ENCODE measurements at places on chromosomes 16 and 17. TPM values are rescaled to one million over a fixed set of nuclear protein-coding genes. Genes with fewer than 3 reads are reported as not detected.

DNA sequence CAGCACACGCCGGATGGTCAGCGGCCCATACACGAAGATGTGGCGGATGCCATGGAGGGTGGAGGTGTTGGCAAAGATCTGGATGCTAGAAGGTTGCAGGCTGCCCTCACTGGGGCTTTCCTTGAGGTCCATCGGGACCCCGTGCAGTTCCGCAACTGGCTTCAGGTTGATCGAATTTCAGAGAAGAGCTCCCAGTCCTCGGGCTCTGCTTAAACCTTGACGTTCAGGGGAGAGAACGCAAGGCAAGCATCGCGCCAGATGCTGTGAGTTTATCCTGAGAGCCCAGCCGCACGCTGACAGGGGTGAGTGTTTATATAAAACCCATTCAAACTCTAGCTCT, 98.7 kb upstream of the CCL2 start:
- no peak for DNase-seq

Gene EMP2
- 13.5 TPM for polyA plus RNA-seq

DNA sequence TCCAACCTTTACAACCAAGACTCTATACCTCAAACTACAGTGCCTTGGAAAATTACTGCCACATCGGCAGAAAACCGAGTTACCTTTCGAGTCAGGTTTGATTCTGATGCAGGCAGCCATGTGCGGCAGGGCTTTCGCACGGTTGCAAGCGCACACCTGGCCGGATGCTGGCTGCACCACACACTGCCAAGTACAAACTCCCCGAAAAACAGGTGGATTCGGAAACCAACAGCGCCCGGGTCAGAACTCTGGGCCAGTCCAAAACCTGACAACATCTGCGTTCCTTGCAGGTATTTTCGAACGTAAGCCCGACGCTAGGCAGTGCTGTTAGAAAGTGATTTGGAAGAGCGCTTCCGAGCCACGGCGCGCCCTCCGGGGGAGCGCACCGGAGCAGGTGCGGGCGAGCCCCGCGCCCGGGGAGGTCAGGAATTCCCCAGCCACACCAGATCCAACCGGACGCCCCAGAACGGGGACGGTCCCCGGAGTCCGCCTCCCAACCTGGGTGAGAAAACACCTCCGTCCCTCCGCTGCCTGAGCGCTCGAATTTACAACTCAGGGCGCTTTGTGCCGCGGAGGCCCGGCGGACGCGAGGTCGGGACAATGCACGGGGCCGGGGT, 1.2 kb downstream of the USP7 start:
- no peak for DNase-seq

- no peak for DNase-seq
Measured at GRCh38 chr17:76553178-76553908, 13.5 kb downstream of the PRCD start.

DNA sequence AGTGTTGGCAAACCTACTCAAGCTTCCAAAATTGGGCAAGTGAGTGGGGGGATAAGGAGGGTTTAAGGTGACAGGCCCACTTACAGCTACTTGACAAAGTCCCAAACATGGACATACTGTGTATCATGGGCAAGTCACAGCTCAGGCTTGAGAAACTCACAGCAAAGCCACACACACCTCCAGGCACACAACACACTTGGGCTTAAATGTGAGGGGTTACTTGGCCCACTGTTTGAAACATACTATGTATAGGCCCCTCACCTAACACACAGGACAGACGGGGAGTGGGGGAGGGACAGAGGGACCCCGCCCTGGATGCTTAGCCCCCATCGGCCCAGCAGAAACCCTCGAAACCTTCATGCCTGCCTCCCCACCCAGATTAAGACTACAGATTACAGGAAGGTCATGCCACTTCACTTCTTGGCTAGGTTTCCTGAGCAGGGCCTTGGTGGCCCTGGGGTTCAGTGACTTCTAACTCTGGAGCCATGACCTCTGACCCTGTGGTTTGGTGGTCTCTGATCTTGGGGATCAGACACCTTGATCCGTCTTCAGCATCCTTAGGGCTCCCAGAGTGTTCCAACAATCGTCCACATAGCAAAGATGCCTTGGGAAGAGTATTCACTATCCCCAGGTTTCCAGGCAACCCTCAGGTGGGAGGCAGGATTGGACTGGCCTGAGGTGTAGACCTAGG, 2.3 kb upstream of the SAMD14 start:
- DNase-seq = no peak

Gene COIL
- polyA plus RNA-seq = 5.2 TPM

- DNase-seq = no peak
Measured at GRCh38 chr17:11459861-11460331, 138.4 kb upstream of the DNAH9 start.

DNA sequence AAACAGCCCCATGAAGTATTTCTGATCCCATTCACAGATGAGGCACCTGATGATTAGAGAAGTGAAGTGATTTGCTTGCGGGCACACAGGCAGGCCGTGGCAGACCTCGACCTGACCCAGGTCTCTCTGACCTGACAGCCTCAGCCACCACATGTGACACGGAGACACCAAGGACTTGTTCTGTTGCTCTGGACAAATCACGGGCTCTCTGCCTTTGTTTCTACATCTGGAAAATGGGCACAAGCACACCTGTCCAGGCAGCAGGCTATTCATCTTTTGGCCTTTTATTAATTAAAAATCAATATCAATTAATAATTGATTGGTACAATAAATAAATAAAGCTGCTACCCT, 3.4 kb downstream of the MAP3K14 start:
- DNase-seq = no peak

- DNase-seq = no peak
Measured at GRCh38 chr16:87108941-87109340, 208.3 kb downstream of the C16orf95 start.

Gene FZD2
- polyA plus RNA-seq = 93.6 TPM

Gene LGALS9
- polyA plus RNA-seq = 0.95 TPM

Gene SLC38A10
- polyA plus RNA-seq = 26.4 TPM

GRCh38 chr16:70018254-70018653, 67.1 kb downstream of the CLEC18A start:
- DNase-seq = no peak

Gene MFAP4
- 3.1 TPM for polyA plus RNA-seq

Gene CD79B
- 4.4 TPM for polyA plus RNA-seq

Gene SBK1
- polyA plus RNA-seq = 34.8 TPM

DNA sequence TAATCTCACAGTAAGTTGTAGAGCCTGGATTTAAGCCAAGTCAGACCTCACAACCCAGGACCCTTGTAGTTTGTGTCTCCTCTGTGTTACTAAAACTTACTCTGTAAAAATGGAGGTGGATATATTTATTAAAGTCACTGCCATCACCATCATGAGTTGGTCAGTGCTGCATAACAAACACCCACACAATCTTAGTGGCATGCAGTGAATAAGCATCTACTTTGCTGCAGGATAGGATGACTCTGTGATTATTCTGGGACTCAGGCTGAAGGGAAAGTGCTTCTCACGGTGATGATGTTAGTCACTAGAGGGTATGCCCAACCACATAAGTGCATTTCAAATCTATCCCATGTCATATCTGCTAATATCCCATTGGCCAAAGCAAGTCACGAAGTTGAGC, 398.7 kb downstream of the XYLT1 start:
- DNase-seq = no peak

Gene KCNJ2
- 0.23 TPM for polyA plus RNA-seq

DNA sequence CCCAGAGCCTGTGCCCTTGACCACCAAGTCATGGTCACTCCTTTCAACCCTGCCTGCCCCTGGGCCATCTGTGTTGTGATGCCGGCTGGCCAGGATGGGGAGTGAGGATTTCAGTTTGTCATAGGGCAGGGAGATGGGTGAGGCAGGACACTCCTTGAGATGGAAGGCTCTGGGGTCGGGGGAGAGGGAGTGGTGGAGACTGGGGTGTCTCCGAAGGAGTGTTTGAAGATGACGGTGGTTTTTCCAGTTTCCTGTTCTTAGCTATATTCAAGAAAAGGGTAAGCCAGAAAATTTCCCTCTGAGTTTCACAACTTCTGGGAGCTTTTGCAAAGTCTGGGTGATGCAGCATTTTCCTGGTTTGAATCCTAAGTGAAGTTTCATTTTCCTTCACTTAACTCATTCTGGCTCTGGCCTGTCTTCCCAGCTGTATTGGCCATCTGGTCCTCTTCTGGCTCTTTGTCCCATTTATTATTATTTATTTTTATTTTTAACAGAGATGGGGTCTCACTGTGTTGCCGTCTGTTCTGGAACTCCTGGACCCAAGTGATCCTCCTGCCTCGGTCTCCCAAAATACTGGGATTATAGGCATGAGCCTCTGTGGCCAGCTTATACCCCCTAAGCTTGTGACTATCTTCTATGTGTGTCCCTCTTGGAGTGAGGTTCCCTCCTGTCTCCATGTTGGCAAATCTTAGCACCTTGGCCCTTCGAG, 27.7 kb downstream of the ABCC1 start:
- DNase-seq = no peak

GRCh38 chr16:25823891-25824290, 132.1 kb downstream of the HS3ST4 start:
- no peak for DNase-seq

GRCh38 chr16:84048871-84049270, 6.3 kb upstream of the SLC38A8 start:
- DNase-seq = no peak

- DNase-seq = no peak
Measured at GRCh38 chr17:8631554-8631877, 991 bp upstream of the MYH10 start.

Gene CBX2
- polyA plus RNA-seq = 86.5 TPM

Gene HELZ
- polyA plus RNA-seq = 10.0 TPM

Gene CHRNE
- 0.33 TPM for polyA plus RNA-seq

GRCh38 chr17:58277107-58277801, 3.5 kb downstream of the MPO start:
- DNase-seq = no peak

GRCh38 chr17:35254107-35254773, 11.4 kb downstream of the SLFN5 start:
- no peak for DNase-seq

GRCh38 chr17:75588596-75589011, 1.0 kb downstream of the MYO15B start:
- DNase-seq = no peak

Gene P2RX1
- polyA plus RNA-seq = 1.6 TPM
